ENCODE measurements at places on chromosomes 1 and 21. TPM values are rescaled to one million over a fixed set of nuclear protein-coding genes. Genes with fewer than 3 reads are reported as not detected.
A peak's percentile ranks its signal among the peaks of the same experiment; 100 is the strongest.

DNA sequence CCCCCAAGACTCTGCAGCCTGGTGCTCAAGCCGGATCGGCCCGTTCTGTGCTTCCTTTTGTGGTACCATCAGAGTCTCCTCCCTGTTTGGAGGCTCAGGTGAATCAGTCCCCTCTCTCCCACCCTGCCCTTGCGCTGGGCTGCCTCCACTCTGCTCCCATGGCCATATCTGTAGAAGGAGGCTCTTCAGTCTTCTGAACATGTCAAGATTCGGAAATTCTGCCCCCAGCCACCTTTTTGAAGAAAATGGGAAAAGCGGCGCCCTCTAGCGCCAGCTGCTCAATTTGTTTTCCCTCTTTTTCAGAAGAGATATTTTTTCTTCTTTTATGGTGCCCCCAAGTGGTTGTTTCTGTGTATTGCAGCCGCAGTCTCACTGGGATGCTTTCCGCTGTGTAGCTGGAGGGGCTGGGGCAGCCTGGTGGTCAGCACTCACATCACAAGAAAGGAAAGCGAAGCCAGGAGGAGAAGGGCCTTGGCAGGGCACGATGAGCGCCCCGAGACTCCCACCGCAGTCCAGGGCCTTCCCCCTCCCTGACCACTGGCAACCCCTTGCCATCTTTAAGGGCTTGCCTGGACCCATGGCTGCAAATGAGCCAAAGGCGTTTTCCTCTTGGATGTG, 58.4 kb upstream of the CACNA1E start:
- DNase-seq: peak; percentile 71

DNA sequence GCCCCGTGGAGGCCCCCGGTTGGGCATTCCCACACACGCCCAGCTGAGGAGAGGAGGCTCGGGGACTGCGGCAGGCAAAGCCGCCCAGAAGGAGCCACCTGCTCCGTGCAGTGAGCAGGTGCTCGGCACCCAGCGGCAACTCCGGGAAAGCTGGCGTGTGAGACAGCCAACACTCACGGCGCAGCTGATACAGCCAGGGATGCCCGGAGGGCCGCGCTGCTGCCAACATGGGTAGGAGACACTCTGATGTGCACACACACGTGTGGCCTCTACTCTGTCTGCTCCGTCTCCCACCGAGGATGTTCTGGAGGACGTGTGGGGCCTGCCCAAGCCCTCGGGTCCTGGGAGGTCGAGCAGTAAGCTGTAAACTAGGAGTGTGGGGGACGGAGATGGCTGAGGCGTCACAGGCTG, 12.9 kb downstream of the MORN1 start:
- DNase-seq: no peak

DNA sequence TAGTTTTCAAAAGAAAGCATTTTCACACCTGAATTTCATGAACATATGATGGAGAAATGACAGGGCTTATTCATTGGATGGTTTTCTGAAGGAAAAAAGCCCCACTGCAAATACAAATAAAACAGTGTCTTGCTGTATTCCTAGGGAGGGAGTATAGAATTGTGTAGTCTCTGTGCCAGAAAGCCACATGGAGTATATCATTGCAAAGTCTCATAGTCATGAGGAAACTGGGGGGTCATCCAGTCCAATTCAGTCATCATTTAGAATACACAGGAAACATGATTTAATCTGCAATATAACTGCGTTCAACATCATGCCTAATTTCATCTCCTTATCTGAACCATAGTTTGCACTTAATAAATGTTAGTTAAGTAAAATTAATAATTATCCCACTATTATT, 222.3 kb downstream of the NTNG1 start:
- no peak for DNase-seq

GRCh38 chr1:246528933-246529731, 22.1 kb upstream of the SMYD3 start:
- peak; percentile 34 for DNase-seq

DNA sequence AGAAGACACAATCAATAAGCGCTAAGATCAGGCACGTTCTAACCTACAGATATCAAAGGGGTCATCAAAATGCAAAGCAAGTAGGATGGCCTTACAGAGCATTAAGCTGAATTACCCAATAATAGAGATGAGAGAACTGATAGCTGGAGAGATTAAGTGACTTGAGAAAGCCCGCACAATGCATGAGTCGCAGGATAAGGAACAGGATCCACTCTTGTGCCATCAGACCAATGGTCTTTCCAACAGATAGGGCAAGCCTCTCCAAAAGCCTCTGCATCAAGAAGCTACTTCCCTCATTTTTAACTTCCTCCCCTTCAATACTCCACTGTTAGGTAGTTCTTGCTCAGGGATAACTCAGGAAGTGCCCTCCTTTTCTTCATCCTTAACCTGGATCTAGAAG, 2.6 kb downstream of the CHML start:
- no peak for DNase-seq

GRCh38 chr21:45452696-45453307, 47.8 kb downstream of the COL18A1 start:
- DNase-seq: no peak

- DNase-seq: peak; percentile 84
Observed at GRCh38 chr1:116311756-116312680, 61.0 kb upstream of the ATP1A1 start.

DNA sequence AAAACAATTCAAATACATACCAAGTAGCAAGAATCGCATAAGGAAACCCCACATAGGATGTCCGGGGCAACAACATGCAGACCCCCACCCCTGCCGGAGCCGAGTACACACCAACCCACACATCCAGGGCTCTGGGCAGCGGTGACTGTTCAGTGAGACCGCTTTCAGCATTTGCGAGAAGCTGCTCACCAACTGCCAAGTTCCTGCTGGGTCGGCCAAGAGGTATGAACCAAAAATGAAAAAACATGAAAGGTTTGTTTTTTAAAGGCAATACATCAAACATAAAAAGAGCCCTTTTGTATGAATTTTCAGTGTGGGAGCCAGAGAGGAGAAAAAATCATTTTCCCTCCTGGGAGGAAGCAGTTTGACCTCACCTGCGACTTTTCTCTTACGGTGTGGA, 92.3 kb downstream of the SIM2 start:
- DNase-seq: no peak

DNA sequence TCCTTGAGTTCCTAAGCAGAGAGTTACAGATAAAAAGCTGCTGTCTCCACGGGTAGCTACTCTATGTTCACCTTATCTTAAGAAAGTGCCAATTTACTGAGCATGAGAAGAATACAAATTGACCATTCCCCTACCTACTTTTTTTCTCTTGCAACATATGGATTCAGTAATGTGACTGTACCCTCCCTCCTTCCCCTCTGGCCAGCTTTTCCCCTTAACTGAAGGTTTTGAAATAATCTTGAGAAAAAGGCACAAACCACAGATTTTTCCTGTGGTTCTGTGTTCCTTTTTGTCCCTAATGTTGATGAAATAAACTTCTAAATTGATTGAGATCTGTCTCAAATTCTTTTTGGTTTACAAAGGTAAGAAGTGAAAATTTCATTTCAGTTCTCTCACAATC, 2.6 kb upstream of the CD2 start:
- no peak for DNase-seq

DNA sequence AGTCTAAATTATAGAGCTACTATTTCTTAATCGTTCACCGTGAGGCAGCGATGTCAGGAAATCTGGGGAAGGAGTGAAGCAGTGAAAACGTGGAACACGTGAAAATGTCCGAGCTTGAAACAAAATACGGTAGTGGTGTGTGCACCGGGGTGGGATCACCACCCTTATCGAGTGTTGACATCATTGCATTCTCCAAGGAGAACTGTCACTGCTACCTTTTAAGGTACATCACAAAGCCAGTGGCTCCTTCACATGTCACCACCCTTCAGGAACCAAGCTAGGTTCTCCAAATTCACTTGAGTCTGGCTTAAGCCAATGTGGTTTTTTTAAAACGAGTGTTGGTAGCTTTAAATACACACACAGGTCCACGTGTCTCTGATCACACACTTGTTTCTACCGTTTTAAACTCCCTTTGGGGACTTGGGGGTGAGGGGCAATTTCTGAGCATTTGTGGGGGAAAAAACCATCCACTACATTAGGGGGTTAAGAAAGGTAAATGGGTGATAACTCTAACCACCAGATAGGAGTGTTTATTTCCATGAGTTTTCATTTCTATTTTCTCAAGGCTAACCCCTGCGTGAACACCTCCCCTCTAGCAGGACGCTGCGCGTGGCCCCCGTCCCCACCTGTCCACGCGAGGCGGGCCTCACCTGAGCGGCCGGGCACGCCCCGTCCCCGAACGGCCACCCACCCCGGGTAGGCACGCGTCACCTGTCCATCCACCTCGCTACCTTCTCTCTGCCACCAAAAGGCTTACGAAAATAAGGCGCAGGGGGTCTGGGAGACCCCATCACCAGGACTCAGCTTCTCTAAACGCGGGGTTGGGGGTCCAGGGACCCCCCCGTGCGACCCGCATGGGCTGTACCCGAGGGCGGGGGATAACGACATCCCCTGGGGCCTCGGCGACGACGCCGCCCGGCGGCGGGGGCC, 978 bp downstream of the PRDM15 start:
- no peak for DNase-seq

GRCh38 chr1:211344152-211344618, 17.6 kb downstream of the TRAF5 start:
- DNase-seq: no peak

GRCh38 chr1:114152508-114153260, 985 bp downstream of the SYT6 start:
- no peak for DNase-seq

DNA sequence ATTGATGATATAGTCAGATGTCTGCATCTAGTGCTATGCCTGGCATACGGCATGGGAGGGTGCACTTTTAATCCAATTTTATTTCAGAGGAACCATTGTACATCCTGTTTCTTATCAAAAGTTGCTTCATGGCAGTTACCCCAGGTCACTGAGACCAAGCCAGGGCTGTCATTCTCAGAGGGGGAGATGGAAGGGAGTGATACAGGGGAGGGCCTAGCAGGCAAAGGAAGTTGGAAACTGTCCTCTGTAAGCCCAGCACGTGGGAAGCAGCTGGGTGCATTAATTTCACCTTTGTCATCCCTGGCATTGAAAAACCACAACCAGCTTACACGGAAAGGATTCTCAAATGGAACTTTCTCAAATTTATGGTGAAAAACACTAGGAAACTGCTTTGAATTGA, 458.7 kb upstream of the ADAMTS5 start:
- no peak for DNase-seq

GRCh38 chr1:70718086-70718630, 307.1 kb downstream of the CTH start:
- no peak for DNase-seq

GRCh38 chr1:55050283-55050682, 10.9 kb downstream of the PCSK9 start:
- DNase-seq: no peak

- DNase-seq: no peak
Observed at GRCh38 chr1:212463565-212464285, 31.0 kb downstream of the NENF start.

DNA sequence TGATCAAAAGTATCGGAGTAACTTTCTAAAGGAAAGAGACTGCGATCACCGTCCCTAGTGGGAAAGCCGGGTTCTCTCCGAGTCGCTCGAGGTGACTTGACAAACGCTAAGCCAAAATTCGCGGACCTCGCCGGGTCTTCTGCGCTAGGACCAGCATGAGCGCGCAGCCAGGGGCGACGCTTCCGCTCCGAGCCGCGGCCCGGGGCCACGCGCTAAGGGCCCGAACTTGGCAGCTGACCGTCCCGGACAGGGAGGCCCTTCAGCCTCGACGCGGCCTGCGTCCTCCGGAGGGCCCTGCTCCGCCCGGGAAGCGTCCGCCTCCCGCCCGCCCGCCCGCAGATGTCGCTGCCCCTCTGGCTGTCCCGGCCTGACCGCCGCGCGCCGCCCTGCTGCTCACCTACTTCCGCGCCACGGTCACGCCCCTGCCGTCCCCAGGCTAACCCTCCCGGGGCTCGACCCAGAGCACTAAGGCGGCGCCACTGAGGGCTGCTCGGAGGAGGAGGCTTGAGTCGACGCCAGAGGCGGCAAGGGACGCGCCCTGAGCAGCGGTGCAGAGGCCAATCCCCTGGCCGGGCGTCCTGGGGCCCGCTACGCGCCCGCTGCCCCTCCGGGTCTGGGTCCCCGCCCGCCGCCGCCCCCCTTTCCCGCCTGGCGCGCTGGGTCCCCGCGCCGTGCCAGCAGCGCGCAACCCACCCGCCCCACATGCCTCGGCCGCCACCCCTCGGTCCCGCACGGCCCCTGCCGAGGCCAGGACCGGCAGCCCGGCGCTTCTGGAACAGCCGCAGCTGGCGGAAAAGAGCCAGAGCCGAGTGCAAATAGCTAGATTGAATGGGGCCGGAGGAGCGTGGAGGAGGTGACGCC, 896 bp upstream of the DUSP10 start:
- DNase-seq: peak; percentile 54

SPRR1A gene
- polyA plus RNA-seq: not detected

TNFRSF9 gene
- polyA plus RNA-seq: not detected

PYCR2 gene
- 54.2 TPM for polyA plus RNA-seq

MAEL gene
- not detected for polyA plus RNA-seq

UBE2U gene
- polyA plus RNA-seq: not detected

IL10 gene
- not detected for polyA plus RNA-seq
